GM23248 (cell line): ENCODE measurements at places on chromosomes 7 and 10.

GRCh38 chr10:113007821-113008220 is 57.8 kb downstream of the TCF7L2 start:
- no peaks in the 10 kb centered on the region for H3K27me3 ChIP-seq
- no peak overlapping the region for H3K27ac ChIP-seq
- no peaks in the 10 kb centered on the region for H3K36me3 ChIP-seq

- no peak for DNase-seq
- no peak overlapping the region for H3K27ac ChIP-seq
- no peaks in the 10 kb centered on the region for H3K27me3 ChIP-seq
- no peaks in the 10 kb centered on the region for H3K36me3 ChIP-seq
Observed at GRCh38 chr7:133252506-133252857, 396 bp upstream of the EXOC4 start.

GRCh38 chr7:158017111-158018097 is 570.2 kb downstream of the PTPRN2 start:
- H3K27ac ChIP-seq, result no peak overlapping the region
- H3K27me3 ChIP-seq, result no peaks in the 10 kb centered on the region
- no peaks in the 10 kb centered on the region for H3K4me1 ChIP-seq
- DNase-seq, result no peak

GRCh38 chr10:14586901-14587300 is 187.8 kb downstream of the FAM107B start:
- DNase-seq, result no peak
- H3K36me3 ChIP-seq, result no peaks in the 10 kb centered on the region
- H3K4me3 ChIP-seq, result no peak overlapping the region
- H3K4me1 ChIP-seq, result peaks cover 22% of the 10 kb centered on the region
- H3K27ac ChIP-seq, result no peak overlapping the region
- H3K27me3 ChIP-seq, result no peaks in the 10 kb centered on the region
